ENCODE measurements at places on chromosomes 12 and 14.

DNA sequence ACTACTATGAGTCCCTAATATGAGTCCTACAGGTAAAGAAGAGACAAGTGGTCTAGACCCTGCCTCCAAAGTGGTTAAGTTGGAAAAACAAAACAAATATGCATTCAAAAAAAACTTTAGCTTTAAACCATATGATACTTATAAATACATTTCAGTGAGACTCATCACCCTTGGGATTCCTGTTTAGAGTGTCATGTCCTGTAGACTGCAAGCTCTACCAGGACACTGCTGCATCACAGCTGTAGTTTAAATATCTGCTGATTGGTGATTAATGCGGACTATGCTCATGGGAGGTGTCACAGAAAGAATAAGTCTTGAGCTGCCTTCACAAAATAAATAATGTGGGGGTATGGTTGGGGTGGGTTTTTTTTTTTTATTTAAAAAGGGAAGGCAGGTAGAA, 8.8 kb upstream of the LGR5 start:
- DNase-seq, result no peak

DNA sequence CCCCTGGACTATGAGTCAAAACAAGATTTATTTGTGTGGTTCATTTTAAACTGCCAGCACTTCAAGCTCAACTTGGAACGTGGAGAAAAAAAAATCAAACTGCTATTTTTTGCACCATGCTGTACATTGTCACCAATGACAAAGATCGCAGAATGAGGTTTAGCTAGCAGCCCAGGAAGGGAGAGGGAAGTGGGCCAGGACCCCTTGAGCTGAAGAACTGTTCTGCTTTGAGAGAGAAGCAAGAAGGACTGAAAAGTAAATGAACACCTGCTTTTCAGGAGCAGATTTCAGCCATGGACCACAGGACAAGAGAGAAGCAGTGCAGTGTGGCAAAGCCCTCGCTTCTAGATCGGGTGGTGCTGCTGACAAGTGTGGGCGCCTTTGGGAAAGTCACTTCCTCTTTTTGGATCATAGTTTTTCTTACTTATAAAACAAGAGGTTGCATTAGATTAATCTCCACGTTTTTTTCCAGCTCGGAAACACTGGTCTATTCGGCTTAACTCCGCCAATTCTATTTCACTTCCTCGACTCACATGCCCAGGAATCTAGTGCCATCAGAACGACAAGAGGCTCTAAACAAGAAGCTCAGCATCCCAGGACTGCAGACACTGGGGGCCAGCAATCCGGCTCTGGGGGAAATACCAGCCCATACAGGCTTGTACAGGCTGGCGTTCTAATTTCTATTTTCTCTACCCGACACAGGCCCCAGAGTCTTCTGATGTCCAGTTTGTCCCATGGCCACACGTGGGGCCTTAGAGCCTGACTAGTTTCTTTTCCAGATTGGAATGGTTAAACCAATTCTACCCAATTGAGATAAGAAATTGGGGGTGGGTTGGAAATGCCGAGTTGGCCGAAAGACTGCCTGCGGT, 129.9 kb downstream of the CRACR2A start:
- no peak for DNase-seq

DNA sequence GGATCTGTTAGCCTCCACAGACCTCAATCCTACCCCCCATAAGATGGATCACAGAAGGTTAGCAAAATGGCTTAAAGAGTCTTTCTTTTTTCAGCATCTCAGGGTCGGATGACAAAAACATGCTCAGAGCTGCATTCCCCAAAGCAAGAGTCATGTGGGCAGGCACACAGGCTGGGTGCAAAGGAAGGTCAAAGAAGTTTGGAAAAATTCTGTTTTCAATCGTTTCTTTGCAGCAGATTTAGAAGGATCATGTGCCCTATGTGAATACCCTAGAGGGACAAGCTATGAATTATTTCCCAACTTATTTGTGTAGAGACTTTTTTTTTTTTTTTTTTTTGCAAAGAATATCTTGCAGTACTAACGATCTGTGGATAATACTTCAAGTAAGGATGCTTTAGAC, 845.4 kb downstream of the VRK1 start:
- DNase-seq, result no peak

DNA sequence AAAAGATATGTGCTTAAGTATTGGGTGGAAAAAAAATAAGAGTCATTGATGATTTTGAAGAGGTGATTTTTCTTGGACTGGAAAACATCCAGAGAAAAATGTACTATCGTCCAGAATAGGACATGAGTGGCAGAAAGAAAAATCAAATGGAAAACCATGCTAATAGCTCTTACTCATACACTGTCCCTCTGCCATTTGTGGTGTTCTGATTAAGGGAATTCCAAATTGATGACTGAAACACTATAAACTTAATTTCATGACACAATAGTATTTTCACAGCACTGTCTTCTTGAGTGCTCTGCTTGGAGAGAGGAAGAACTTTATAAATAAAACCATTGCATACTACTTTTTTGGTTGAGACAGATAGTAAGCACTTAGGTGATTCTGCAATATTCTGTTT, 72.4 kb downstream of the USP15 start:
- no peak for DNase-seq

GRCh38 chr14:94562941-94563883, 2.0 kb downstream of the SERPINA4 start:
- DNase-seq, result no peak
